Stimulated activated CD8-positive, alpha-beta memory T cell treated with anti-CD3 and anti-CD28 coated beads, Interleukin-15, amount 100 ng/mL, for 4 hours (primary cell): ENCODE measurements at places on chromosomes 7 and 10.

DNA sequence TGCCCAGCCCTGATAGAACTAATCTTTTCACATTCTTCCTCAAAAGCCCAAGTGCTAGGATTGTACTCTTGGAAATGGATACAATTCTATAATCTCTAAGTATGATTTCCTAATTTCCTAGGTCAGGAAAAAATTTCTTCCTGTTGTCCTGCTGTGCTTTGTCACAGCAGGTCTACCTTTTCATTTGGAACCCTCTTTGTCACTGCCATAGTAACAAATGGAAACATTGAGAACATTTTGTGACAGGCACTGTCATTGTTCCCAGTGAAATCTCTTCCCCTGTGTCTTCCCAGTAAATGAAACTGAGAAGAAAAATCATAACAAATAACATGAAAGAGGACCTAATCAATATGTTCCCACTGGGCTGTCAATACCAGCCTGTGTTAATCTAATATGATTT is 150.9 kb upstream of the KAT6B start:
- DNase-seq: no peak

DNA sequence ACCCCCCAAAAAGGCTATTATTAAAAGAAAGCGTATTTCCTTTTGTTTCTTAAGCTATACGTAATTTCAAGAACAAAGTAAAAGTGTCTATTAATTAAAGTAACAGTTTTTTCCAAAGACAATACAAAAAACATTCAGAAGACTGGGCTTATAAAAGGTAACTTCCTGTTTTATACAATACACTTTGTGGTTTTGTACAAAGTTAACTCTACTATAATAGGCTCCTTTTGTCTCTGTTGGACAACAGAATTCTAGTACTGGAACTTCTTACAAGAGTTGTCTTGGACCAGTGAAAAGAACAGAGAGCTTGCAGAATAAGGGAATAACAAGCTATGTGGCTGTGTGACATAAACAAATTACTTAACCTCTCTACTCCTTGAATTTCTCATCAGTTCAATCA is 21.5 kb downstream of the SFMBT2 start:
- DNase-seq: no peak

DNA sequence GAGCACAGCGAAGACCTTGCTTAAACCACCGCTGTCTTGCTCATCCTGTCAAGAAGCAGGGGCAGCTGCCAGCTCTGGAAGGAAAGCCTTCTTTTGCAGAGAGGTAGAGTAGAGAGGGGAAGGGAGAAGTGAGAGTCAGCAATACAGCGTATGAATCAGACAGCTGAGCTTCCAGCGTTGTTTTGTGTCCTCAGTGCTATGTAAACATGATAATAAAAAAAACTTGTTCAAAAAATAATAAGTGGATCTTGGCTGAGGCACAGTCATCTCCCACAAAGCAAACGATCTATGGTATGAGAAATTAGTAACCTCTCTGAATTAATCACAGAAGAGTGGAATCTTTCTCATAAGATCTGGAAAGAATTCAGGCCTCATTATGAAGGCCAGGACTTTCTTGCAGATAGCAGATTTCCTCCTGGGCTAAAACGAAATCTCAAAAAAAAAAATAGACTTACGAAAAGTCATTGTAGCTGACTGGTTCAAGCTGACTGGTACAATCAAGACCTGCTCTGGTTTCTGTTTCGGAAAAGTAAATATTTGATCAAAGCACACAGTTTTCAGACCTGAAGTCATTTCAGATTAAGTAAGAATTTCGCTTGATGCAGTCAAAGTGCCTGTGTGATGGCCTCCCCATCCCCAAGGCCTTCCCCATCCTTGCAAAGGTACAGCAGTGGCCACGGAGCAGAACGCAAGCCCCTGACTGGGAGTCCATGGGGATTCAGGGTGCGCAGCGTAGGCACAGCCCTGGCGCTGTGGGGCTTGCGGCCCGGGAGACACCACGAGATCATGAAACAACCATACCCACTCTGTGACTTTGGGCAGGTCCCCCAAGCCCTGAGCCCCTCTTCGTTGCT is 29.4 kb downstream of the CHST15 start:
- no peak for DNase-seq

GRCh38 chr7:36658335-36659171 is 65.7 kb downstream of the AOAH start:
- no peak for DNase-seq

GRCh38 chr7:77548206-77548605 is 11.1 kb downstream of the PTPN12 start:
- DNase-seq: no peak

GRCh38 chr7:90409667-90410066 is 6.4 kb downstream of the CLDN12 start:
- no peak for DNase-seq

GRCh38 chr10:69051303-69051702 is 36.6 kb upstream of the SRGN start:
- DNase-seq: no peak

- no peak for DNase-seq
Observed at GRCh38 chr7:55548295-55548731, 24.0 kb downstream of the VOPP1 start.

GRCh38 chr7:17829001-17829400 is 111.3 kb downstream of the SNX13 start:
- DNase-seq: no peak

- DNase-seq: no peak
Observed at GRCh38 chr10:660413-660969, 29.0 kb downstream of the DIP2C start.

- DNase-seq: no peak
Observed at GRCh38 chr10:105356626-105357025, 715.5 kb downstream of the SORCS3 start.

DNA sequence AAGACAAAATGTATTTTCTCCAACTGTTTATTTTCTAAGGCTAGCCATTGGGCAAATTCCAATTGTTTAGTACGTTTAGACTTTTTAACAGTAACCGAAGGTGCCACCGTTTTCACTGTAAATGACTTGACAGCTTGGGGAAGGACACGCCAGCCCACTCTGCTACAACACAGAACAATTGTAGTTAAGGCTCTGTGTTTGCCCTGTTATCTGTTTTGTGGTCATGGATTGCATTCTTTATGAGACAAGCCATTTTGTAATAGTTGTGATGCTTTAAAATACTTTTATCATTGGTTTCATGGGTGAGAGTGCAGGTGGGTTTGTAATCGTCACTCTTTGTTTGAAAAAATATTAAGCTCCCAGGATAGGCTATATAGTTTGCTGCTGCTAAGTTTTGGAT is 6.6 kb upstream of the PITRM1 start:
- DNase-seq: no peak

DNA sequence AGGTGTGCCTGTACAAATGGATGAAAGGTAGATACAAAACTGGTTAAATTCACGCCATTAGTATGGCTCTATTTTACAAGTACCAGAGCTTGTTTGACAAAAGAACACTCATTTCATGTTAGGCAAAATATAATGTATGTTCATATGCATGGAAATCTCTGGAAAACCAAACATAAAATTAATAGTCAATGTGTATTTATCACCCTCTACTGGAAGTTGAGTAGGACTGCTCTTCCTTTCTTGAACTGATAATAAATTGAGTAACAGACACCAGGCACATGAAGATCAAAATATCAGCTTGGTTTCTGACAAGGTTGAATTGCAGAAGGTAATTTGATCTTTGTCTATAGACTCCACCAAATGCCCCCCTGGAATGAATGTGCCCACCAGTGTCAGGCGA is 19.8 kb upstream of the AKR1B1 start:
- no peak for DNase-seq

GRCh38 chr7:68245688-68246087 is 1249.1 kb downstream of the TYW1 start:
- no peak for DNase-seq

DNA sequence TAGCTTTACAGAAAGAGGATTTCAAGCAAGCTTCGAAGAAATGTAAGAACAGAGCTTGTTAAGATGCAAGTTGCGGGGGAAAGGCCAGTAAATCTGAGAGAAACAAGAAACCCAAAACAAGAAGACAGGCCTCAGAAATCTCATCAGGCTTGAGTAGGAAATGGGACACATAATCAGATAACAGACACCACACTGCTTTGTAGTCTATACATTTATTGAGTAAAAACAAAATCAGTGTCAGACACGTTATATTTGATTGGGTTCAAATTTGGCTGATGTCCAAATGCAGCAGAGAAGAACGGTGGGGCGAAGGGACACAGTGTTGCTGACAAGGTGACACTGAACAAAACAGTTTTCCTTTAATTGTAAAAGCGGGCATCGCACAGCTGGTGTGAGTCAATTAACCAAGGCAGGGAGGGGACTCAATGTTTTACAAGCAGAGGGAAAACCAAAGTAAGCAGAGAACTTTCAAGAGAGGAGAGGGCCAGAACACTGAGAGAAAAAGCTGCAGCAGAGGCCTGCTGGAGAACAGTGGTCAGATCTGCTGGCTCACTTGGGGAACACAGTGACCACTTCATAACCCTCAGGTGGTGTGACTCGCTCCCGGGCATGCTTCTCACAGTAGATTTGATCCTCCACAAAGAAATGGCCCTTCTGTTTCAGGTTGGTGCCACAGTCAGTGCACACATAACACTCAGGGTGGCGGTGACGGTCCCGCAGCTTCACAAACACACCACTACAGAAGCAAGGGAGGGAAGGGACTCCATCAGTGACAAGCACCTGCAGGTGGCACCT is 43.5 kb downstream of the ACSM6 start:
- no peak for DNase-seq

GRCh38 chr10:132418527-132419416 is 21.8 kb downstream of the PWWP2B start:
- DNase-seq: no peak

GRCh38 chr7:110856704-110857103 is 234.2 kb upstream of the LRRN3 start:
- no peak for DNase-seq
